ENCODE measurements at places on chromosomes 12 and 14.

DNA sequence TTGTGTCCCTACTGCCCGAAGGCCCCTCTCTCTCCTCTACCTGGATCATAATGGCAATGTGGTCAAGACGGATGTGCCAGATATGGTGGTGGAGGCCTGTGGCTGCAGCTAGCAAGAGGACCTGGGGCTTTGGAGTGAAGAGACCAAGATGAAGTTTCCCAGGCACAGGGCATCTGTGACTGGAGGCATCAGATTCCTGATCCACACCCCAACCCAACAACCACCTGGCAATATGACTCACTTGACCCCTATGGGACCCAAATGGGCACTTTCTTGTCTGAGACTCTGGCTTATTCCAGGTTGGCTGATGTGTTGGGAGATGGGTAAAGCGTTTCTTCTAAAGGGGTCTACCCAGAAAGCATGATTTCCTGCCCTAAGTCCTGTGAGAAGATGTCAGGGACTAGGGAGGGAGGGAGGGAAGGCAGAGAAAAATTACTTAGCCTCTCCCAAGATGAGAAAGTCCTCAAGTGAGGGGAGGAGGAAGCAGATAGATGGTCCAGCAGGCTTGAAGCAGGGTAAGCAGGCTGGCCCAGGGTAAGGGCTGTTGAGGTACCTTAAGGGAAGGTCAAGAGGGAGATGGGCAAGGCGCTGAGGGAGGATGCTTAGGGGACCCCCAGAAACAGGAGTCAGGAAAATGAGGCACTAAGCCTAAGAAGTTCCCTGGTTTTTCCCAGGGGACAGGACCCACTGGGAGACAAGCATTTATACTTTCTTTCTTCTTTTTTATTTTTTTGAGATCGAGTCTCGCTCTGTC, 1.8 kb downstream of the INHBE start:
- DNase-seq: no peak

- DNase-seq: no peak
These were observed 74.3 kb downstream of the SUSD6 start for GRCh38 chr14:69685716-69686115.

- DNase-seq: peak; percentile 65
These were observed 22.7 kb downstream of the CLIP1 start for GRCh38 chr12:122399592-122400373.

GRCh38 chr12:9133216-9133916, 17.6 kb upstream of the A2M start:
- DNase-seq: peak; percentile 8

- DNase-seq: no peak
These were observed 5.0 kb downstream of the CAND1 start for GRCh38 chr12:67274186-67274585.

DNA sequence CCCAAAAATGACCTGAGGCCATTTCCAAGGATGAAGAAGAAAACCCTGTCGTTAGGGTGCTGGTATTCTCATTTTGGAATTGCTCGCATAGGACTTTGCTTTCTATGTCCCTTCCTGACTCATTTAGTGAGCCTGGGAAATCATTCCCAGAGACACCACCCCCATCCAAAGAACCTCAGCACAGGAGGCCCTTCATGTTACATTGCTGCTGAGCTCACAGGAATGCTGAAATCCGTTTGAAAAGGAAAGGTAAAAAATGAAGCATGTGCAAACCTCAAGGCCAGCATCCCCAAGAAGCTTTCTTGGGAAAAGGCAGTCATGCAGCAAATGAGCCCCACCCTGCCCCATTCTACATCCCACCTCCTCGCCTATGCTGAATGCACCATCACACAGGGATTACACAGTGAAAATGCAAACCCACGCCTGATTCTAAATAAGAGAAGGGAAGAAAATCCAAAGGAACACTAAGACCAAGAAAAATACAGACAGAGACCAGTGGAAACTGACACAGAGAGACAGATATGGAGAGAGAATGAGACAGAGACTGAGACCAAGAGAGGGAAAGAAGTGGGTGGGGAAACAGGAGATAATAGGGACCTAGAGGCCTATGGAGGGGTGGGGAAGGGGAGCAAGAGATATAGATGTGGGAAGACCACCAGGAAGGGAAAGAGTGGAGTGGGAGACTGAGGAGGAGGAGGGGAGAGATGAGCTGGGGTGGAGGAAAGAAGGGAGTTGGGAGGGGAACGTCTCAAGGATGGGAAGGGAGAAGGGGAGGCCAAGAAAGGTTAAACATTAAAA, 33.5 kb downstream of the NIN start:
- no peak for DNase-seq

DNA sequence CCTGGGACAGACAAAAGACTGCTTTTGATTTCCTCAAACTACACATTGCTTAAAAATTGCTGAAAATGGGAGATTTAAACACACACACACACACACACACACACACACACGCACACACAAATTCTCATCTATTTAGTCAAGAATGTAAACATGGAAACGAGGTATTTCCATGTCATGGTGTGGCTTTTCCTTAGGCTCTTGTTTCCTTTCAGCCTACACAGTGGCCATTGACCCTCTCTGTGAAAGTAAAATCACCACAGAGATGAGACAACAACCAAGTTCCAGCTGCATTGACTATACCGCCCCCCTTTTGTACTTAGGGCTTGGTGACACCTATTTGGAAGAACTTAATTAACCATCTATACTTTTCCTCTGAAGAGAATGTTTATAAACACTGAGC, 41.9 kb downstream of the TTC8 start:
- DNase-seq: no peak

DNA sequence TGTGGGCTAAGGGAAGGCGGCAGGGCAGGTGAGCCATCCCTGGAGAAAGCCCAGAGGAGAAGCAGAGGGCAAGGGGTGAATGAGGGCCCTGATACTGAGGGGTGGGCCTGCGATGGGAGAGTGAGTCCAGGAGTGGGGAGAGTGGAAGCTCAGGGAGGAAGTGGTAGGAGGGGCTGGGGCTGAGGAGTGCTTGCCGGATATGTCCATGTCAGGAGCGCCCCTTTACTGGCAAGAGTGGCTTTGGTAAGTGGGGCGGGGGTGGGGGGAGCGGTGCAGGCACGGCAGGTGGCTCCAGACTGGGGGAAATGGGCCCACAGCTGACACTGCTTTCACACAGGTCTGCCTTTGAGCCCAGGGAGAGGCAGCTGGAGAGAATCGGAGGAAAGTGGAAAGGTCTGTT, 86.4 kb upstream of the GPR68 start:
- no peak for DNase-seq

- DNase-seq: no peak
These were observed 5.7 kb downstream of the FAM177A1 start for GRCh38 chr14:35051796-35052195.

DNA sequence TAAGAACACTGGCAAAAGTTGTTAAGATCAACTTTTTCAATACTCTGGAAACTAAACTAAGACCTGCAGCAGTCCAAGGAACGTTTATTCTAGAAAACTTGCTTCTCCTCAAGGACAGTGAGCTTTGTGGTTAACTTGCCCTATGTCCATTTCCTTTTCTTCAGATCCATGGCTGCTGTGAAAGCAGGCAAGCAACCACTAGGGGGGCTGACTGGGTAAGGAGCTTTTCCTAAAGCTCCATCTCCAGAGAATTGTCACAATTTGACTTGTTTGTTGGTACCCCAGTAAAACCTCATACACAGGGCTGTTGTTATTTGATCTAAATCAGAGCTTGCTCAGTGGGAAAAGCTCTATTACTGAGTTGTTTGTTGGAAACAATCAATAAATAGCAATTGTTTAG, 10.1 kb upstream of the RPL10L start:
- no peak for DNase-seq

DNA sequence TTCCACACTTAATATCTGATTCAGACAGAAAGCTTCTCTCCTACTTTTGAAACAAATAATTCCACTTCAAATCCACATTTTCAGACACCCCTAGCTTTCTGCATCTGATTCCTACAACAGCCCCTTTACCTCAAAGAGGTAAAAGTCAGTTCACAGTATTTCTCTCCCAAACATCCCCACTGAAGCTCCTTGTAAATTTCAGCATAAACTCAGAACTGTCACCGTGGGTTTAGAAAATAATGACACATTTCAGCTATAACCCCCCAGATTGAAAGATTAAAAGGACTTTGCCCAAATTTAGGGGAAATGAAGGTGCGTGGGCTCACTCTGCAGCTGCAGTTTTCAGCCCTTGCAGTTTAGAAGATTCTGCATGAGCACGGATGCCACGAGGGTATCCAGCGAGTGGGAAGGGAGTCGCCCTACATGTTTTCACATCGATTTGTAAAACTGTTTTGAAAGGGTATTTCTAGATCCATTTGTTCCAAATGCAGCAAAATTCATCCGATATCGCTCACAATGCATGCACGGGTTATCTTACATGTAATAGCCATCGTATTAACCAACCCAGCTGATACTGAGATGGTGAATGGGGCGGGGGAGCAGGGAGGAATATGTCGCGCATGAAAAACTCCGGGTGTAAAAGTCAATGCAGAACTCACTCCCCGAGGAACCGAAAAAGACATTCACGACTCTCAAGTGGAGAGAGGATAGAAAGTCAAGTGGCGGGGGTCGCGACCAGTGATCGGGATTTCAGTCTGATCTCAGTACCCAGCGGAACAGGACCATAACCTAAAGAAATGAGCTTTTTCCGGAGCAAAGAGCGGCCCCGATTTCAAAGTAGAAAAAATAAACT, 5.0 kb upstream of the CCND2 start:
- DNase-seq: no peak

DNA sequence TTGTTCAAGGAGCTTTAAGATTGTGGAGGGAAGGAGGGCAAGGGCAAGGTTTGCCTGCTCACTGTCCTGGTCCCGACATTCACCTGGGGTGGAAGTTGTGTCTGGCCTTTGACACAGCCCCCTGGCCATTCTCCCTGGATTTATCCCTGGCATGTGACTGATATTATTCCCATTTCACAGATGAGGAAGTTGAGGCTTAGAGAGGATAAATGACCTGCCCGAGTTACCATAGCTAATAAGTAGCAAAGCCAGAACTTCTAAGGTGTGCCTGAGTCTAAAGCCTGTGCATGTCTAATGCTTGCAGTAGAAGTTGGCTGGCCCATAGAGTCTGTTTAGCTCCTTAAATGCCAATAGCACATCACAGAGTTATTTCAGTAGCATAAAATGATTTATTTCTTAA, 720 bp upstream of the FGF6 start:
- DNase-seq: no peak

- DNase-seq: no peak
These were observed 56.7 kb downstream of the DGLUCY start for GRCh38 chr14:91170504-91171121.

GRCh38 chr12:97394657-97395056, 67.9 kb upstream of the RMST start:
- DNase-seq: no peak

DNA sequence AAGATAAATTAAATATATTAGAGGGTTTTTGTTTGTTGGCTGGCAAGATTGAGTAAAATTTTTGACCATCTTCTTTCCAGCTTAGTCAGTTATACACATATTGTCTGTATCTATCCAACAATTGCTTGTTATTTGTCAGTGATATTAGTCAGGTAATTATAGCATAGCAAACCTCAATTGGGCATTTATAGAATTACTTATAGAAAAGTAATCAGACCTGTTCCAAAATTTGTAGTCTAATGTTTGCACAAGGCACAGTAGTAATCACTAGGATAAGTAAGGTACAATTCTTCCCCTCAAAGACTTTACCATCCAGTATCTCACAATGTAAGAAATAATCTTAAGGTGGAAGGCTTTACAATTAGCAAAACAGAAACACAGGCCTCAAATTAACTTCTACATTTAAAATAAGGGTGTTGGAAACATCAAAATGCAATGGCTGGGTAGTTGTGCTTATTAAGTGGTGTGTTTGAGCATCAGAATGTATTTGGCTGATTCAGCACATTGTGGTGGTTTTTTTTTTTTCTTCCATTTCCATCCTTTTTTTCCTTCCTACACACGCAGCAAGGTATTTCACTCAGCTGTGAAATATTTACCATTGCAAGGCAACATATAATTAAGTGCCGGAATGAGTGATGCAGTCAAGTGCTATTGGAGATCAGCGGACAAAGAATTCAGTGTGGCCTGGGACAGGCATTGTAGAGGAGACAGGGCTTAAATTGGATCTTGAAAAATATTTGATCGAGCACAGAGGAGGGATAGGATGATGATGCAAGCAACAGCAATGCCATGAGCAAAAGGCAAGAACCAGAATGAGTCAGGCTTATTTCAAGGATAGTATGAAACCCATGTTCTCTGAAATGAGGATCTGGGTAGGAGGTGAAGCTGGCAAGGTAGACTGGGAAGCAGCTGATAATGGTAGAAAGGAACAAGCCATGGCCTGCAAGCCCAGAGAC, 178.2 kb downstream of the AKAP6 start:
- DNase-seq: no peak

DNA sequence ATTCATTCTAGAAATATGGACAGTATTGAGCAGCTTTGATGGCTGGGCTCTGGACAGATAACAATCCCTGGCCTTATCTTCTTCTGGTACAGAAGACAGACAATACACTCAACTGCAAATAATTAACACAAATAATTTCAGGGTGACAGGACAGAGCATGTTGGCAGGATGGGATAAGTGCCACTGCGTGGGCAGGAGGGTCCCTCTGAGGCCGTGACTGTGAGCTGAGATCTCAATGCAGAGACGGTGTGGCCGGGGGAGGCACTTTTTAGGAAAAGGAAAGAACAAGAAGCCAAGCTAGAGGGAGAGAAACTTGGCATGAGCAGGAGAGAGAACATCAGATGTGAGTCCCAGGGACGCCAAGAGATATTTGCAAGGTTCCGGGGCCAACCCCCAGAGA, 8.1 kb downstream of the SYNE3 start:
- no peak for DNase-seq

GRCh38 chr14:92724516-92725340, 23.7 kb downstream of the LGMN start:
- no peak for DNase-seq

GRCh38 chr14:59254146-59254910, 65.9 kb downstream of the DAAM1 start:
- no peak for DNase-seq

GRCh38 chr14:52910572-52910971, 40.3 kb downstream of the FERMT2 start:
- no peak for DNase-seq

DNA sequence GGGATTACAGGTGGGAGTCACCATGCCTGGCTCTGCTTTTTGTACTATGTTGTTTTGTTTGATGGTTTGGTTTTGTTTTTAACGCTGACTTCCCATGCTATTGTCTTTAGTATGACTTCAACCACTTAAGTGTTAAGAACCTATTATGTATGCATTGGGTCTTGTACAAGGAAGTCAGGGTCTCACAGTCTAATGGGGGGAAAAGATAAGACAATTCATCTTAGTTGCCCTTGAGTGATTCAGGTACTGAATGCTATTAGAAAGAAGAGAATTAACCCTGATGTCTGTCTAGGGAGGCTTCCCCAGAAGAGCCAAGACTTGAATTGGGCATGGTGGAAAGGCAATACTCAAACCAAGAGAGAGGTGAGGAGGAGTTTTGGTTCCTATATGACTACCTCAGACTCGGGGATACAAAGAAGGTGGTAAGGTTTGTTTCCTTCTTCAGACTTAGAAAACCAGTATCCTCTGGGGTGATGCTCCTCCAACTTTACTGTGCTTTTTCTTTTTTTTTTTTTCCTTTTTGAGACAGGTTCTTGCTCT, 64.6 kb downstream of the SUSD6 start:
- no peak for DNase-seq

Measured in HS-5 (cell line).